Dermis blood vessel endothelial cell (primary cell): ENCODE measurements at places on chromosomes 2 and 18. TPM values are rescaled to one million over a fixed set of nuclear protein-coding genes. Genes with fewer than 3 reads are reported as not detected.

Gene MC2R
- total RNA-seq = not detected in 2 replicates

Gene ERCC3
- total RNA-seq = 45.6 and 49.2 TPM in 2 replicates

GRCh38 chr2:240559286-240559685 lies 871 bp upstream of the DUSP28 start:
- DNase-seq = no peak

Gene NGEF
- total RNA-seq = 0.17 and 0.33 TPM in 2 replicates

DNA sequence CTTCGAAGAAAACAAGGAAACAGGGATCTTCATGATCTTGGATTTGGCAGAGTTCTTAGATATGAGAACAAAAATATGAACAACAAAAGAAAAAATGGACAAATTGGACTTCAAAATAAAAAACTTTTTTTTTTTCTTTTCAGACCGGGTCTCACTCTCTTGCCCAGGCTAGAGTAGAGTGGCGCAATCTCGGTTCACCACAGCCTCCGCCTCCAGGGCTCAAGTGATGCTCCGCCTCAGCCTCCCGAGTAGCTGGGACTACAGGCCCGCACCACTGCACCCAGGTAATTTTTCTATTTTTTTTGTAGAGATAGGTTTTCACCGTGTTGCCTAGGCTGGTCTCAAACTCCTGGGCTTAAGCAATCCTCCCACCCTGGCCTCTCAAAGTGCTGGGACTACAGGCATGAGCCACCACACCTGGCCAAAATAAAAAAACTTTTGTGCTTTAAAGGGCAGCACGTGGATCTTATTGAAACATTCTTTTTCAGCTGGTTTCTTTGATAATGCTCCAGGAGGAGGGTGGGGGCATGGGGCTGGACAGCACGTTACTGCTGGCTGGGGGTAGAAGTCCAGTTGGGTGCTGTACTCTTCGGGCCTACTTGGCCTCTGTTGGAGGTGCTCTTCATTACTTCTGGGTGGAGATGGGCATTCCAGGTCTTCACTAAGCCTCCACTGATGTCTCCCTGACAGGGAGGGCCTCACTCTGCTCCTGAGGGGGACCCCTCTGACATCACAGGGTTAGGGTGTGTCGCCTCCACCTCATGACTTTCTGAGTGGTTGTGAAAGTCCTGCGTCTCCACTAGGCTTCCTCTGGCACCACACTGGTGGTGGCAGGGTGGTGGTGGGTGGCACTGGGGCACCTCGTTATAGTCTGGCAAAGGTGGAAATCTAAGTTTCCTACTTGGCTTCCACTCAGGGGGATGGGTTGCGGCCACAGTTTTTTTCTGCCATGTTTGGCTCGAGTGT lies 150.5 kb upstream of the XPO1 start:
- no peak for DNase-seq

Gene ALLC
- not detected in 2 replicates for total RNA-seq

Gene MAPK4
- not detected in 2 replicates for total RNA-seq

DNA sequence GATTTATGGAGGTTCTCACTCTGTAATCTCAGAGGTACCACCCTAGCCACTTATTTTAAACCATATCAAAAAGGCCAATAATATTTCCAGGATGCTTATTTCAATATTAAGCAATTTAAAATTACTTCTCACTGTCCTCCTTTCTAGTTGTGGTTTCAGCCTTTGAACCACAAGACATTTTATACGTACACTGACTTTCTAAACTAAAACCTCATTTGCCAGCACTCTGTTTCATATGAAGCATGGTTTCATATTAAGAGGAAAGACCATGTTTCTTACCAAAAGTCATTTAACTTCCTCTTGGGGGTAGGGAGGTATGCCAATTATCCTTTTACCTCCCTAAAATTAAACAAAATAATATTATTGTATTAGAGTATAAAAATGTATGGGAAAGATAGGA lies 399.8 kb downstream of the CDH7 start:
- no peak for DNase-seq

GRCh38 chr2:31168291-31168690 lies 30.1 kb upstream of the GALNT14 start:
- no peak for DNase-seq

Gene ANO7
- 0.34 and 1.1 TPM in 2 replicates for total RNA-seq

DNA sequence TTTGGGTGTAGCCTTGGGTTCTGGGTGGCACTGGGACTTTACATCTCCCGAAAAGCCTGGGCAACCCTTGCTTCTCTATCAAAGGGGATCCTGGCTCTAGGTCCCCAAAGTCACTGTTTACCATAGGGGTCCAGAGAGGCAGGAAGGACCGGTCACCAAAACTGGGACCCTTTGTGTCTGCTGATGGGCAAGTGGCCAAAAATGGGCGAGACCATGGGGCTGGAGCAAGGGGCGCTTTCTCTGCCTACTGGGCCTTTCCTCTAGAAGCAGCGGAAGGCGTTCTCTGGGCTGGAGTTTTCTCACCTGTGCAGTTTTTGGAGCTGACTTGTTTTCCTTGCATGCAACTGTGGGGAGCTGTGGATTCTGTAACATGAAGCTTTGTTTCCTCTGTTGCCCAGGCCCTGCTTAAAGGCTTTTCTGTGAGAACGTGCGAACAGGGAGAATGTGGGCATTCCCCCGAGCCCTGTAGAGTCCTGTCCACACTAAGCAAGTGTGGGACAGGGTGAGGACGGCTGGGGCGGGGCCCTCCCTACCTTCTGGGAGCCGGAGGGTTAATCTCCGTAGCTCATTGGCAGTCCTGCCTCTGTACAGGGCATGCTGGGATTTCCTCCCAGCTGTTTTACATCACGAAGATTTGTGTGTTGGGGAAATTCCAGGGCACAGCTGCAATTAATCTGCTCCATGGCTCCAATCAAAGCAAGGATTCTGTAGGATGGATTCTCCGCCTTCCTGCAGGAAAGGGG lies 50.2 kb downstream of the TGOLN2 start:
- DNase-seq = peak; percentile 53

DNA sequence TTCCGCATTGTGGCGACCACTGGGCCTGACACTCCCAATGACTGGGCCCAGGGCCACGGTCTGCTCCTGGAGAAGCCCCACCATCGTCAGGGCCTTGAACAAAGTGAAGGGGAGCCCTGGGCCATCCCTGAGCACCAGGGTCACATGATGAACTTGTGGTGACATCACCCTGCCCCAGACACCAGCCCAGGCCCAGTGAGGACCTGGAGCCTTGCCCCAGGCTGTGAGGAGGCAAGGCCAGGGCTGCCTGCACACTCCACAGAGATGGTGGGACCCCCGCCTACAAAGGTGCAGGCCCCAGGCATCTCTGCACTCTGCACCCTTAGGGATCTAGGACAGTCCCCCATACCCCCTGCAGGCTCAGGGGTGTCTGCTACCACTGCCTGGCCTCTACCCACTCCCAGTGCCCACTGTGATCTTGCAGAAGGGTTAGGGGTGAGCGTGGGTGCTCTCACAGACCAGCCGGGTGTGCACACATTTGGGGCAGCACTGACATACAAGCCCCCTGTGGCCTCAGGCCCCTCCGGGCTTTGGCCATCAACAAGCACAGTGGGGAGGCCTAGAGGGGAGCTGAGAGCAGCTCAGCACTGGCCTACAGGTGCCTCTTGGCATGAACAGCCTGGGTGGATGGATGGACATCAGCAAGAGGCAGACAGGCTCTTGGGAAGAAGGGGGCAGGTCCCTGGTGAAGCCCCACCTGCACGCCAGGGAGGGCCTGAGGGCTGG lies 624.0 kb upstream of the LRRTM4 start:
- DNase-seq = no peak

GRCh38 chr2:190537765-190538164 lies 3.2 kb upstream of the NEMP2 start:
- peak; percentile 26 for DNase-seq

- peak; percentile 2 for DNase-seq
These were observed 37.9 kb downstream of the LYPD1 start for GRCh38 chr2:132632000-132632649.

DNA sequence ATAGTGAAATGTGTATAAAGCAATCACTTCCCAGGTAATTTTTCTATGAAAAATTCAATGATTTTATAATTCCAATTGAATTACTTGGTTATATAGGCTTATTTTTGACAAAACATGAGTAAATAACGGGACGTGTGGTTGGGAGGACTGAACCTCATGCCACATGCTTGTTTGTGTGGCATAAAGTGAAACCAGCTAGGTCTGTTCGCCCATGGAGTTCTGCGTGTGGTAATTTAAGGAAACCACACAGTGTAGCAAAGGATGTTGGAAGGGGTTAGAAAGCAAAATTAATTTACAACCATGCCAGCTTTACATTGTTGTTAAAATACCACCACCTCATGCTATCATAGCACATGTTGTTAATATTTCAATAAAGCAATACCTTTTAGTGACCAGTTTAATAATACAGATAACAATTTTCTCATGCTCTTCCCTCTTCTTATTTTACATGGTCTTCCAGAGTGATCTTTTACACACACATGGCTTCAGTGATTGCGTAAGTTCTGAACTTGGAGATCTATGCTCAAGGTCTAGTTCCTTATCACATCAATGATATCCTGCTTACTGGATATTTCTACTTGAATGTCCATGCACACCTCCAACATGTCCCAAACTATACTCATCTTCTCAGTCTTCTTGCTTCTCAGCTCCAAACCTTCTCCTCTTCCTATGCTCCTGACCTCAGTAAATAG lies 156.4 kb upstream of the ITGA4 start:
- DNase-seq = no peak

DNA sequence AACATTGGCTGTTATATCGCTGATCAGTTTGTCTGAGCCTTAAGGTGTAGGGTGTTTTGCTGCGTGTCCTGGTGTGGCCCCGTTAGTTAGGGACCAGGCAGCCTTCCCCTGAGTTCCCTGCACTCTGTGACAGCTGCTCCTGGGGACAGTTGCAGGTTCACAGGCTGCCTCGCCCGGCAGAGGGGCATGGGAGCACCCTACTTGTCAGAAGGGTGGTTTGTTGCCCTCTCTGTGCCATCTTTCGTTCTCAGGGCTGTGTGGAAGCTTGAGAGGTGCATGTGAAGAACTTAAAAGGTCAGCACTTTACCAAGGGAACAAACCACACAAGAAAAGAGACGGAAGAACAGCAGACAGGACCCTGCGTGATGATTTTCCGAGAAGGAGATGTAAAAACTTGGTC lies 159.6 kb downstream of the LDLRAD4 start:
- no peak for DNase-seq

GRCh38 chr2:172860336-172860707 lies 124.7 kb downstream of the RAPGEF4 start:
- peak; percentile 20 for DNase-seq

Gene ITSN2
- 59.7 and 68.2 TPM in 2 replicates for total RNA-seq

DNA sequence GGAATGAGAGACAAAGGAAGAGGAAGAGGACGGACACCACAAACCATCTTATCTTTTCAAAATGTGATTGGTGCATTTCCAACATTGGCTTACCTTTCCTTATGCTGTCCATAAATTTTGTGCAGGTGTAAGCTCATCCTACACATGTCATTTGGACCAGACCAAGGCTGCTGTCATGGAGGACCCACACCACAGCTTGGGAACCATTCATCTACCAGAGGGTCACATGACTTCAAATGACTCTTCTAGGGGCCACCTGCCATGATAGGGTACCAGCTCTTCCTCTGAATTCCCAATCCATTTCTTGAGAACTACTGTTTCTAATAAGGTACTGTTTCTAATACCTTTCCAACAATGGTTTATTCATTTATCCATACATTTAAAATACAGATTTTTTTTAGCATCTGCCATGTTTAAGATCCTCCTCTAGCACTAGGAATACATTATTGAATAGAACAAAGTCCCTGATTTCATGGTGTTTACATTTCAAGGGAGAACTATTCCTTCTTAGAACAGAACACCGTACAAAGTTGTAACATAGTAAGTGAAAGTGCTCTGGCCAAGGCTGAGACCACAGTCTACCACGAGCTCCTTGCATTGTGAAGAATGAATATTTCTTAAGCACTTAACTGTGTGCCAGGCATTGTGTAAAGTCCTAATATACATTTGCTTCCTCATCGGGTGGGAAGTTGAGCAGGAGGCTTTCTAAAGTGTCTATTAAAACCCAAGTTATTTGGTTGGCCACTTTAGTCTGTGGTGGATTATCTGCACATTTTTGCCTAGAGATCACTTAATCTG lies 246.1 kb upstream of the FN1 start:
- DNase-seq = no peak

Gene CTDSP1
- 103 and 110 TPM in 2 replicates for total RNA-seq

DNA sequence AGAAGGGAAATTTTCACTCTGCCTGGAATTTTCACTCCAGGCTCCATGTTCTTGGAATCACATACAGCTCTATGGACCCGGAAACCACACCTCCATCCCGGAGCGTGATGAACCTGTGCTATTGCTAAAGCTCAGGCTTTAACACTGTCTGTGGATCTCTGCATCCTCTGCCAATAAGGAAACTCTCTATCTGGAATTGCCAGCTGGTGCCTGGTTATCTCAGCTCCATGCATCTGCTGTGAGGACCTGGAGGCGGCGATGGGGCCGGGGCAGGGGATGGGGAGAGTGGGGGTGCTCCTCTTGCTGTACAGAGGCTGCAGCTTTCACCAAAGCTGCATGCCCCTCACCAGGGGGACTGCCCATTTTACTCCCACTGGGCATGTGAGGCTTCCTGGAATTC lies 754.0 kb upstream of the SOX11 start:
- DNase-seq = no peak

DNA sequence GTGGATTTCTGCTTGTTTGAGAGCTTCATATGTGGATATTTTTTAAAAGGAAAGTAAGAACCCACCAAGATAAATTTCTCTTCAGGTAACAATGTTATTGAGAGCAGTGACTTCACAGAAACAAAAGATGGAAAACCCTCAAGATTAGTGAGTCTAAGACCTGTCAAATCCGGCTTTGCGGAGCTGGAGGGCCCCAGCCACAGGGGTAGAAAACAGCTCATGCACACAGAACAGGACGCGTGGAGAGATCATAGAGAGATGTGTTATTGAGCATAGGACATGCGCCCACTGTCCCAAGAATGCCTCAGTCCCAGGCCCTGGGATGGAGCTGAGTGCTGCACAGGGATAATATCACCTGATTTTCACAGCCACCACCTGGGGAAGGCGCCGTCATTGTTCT lies 21.3 kb downstream of the EDAR start:
- DNase-seq = no peak

DNA sequence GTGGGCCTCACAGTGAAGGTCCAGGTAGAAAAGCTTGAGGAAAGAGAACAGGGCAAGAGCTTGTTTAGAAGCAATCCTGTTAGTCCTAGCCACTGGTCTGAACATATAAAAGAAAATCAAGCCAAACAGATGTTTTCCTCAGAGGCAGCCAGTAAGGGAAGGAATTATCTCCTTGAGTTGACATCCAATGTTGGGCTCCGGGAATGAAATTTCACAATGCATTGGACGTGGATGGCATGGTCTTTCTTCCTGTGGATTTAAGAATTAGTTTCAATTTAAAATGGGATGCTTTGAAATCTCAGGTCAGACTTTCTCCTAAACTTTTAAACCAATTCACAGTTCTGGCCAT lies 92.1 kb downstream of the ACKR3 start:
- DNase-seq = no peak

GRCh38 chr2:234794866-234795265 lies 157.0 kb upstream of the SH3BP4 start:
- no peak for DNase-seq
